ENCODE measurements at places on chromosomes 6 and 20.

- DNase-seq: peak; percentile 39
- no peak overlapping the region for H3K27ac ChIP-seq
- H3K4me1 ChIP-seq: no peaks in the 10 kb centered on the region
- no peak overlapping the region for H3K4me3 ChIP-seq
- H3K27me3 ChIP-seq: no peaks in the 10 kb centered on the region
- H3K36me3 ChIP-seq: no peaks in the 10 kb centered on the region
Observed at GRCh38 chr20:15867899-15868298, 705.3 kb downstream of the KIF16B start.

DNA sequence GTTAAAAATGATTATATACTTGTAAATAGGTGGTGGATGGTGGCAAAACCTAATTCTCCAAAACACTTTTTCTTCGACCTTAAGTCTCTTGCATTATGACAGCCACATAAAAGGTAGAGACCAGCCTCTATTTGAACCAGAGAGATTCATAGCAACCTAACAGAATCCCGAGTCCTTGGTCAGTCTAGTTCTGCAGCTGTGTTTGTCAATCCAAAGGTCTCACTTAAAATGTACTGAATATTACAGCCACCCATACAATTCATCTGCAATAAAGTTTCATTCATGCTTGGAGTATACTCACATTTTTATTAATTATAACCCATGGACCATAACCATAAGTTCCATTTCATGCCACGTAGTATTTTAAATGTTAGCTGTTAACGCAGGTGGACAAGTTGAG, 87.2 kb downstream of the EPM2A start:
- H3K4me3 ChIP-seq: no peak overlapping the region
- no peaks in the 10 kb centered on the region for H3K36me3 ChIP-seq
- no peak for DNase-seq
- no peaks in the 10 kb centered on the region for H3K27me3 ChIP-seq

- DNase-seq: no peak
- H3K4me3 ChIP-seq: no peak overlapping the region
- no peaks in the 10 kb centered on the region for H3K27me3 ChIP-seq
- H3K36me3 ChIP-seq: no peaks in the 10 kb centered on the region
- H3K27ac ChIP-seq: no peak overlapping the region
Observed at GRCh38 chr20:33192912-33193501, 24.1 kb upstream of the BPIFA3 start.

- H3K27me3 ChIP-seq: no peaks in the 10 kb centered on the region
- no peak overlapping the region for H3K4me3 ChIP-seq
- peaks cover 2% of the 10 kb centered on the region for H3K4me1 ChIP-seq
- no peak overlapping the region for H3K27ac ChIP-seq
- H3K36me3 ChIP-seq: no peaks in the 10 kb centered on the region
Observed at GRCh38 chr20:59183751-59184150, 20.1 kb downstream of the ZNF831 start.

DNA sequence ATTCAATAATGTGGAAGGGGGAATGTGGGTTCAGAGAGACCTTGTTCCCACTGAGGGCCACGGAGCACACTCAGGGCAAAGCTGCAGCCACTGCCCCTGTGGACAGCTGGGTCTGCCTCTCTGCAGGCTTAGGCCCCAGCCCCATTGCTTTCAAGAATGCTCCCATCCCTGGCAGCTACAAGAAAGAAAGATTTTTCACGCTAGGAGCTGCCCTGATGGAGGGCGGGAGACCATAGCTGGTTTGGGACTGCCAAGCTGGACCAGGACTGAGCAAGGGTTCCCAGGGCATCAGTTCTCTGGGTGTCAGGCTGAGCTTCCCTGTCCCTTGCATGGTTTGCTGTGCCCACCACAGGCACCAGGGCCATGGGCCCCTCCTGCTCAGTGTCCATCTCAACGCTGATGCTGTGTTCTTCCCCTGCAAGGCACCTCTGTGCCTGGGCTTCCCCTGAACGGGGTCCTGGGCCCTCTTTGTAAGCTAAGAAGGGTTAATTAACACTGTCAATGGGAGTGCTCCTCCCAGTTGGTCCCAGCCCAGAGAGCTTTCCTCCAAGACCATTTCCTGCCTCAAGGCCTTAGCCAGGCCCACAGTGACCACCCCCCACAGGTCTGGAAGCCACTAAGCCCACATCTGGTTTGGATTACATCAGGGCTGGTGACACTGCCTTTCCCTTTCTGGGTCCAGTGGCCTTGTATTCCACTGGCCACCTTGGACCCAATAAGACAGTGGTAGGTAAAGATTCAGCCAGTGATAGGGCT, 8.4 kb downstream of the FOXS1 start:
- no peaks in the 10 kb centered on the region for H3K36me3 ChIP-seq
- no peaks in the 10 kb centered on the region for H3K27me3 ChIP-seq
- H3K27ac ChIP-seq: no peak overlapping the region
- peaks cover 15% of the 10 kb centered on the region for H3K4me1 ChIP-seq
- DNase-seq: peak; percentile 63

- H3K4me1 ChIP-seq: no peaks in the 10 kb centered on the region
- no peaks in the 10 kb centered on the region for H3K27me3 ChIP-seq
- H3K36me3 ChIP-seq: no peaks in the 10 kb centered on the region
Observed at GRCh38 chr6:51960419-51960818, 127.0 kb downstream of the PKHD1 start.

DNA sequence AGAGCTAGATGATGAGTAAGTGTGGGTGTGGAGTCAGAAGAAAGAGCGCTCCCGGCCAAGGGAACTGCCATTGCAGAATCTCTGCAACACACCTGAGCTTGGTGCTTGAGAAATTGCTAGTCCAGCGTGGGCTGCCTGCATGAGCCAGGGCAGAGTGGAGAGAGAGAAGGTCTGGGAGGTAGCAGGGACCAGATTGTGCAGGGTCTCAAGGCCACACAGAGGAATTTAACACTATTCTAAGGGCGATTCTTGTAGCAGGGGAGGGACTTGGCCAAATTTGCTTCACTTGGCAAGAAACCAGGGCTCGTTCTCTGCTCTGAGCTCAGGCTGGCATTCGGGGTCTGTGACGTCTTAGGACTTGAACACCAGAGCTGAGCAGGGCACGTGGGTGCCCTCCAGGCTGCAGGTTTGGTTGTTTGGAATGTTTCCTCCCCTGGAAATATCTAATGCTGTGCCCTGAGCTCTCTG, 53.5 kb downstream of the BCAS4 start:
- no peaks in the 10 kb centered on the region for H3K27me3 ChIP-seq
- no peaks in the 10 kb centered on the region for H3K36me3 ChIP-seq
- H3K27ac ChIP-seq: no peak overlapping the region

DNA sequence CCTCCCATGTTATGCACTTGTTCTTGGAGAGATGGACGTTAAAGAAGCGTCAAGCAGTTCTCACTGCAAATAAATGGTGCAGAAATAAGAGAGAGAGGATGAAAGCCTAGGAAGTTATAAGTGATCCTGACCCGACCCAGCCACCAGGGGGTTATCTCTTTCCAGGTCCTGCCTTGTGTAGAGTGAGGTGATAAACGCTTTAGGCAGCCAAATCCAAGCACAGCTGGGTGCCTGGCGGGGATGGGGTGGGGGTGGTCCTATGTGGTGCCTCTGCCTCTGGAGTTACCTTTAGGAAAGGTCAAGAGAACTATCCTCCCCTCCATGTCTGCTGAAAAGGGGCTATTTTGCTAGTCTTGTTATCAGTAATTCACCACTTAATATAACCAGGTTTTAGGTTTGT, 9.2 kb upstream of the TFAP2A start:
- H3K4me3 ChIP-seq: no peak overlapping the region
- no peak overlapping the region for H3K27ac ChIP-seq
- H3K27me3 ChIP-seq: peaks cover 44% of the 10 kb centered on the region
- peak; percentile 78 for DNase-seq
- no peaks in the 10 kb centered on the region for H3K36me3 ChIP-seq

DNA sequence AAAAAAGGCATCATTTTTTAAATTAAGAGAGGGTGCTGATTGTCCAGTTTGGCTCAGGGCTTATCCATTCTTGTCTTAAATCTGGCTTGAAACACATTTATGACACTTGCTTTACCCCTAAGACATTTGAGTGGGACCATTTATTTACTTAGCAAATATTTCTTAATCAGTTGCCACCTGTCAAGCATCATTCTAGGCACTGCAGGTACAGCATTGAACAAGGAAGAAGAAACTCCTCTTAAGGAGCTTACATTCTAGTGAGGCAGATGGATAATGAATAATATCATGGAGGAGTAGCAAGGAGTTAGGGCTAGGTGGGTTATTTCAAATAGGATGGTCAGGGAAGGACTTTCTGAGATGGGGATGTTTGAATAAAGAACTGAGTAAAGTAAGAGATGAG, 189.8 kb downstream of the UTRN start:
- no peaks in the 10 kb centered on the region for H3K27me3 ChIP-seq
- no peak overlapping the region for H3K4me3 ChIP-seq
- no peaks in the 10 kb centered on the region for H3K4me1 ChIP-seq
- H3K27ac ChIP-seq: no peak overlapping the region
- H3K36me3 ChIP-seq: no peaks in the 10 kb centered on the region

DNA sequence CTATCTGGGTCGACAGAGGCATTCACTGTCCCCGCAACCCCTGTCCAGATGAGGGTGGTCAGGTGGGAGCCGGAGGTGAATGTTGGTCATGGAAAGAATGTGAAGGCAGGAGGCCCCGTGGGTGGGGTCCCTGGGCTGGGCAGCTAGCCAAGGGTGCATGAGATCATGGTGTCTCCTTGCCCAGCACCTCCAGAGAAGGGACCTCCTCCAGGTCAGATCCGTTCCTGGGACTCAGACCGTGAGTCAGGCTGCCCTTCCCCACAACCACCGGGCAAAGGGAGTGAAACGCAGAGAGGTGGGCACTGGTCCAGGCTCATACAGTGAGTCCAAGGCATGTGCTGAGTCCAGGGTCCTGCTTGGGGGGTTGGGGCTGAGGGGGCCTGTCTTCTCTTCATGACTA, 3.5 kb downstream of the FOXS1 start:
- H3K27me3 ChIP-seq: no peaks in the 10 kb centered on the region
- H3K4me3 ChIP-seq: no peak overlapping the region
- H3K4me1 ChIP-seq: peaks cover 14% of the 10 kb centered on the region

DNA sequence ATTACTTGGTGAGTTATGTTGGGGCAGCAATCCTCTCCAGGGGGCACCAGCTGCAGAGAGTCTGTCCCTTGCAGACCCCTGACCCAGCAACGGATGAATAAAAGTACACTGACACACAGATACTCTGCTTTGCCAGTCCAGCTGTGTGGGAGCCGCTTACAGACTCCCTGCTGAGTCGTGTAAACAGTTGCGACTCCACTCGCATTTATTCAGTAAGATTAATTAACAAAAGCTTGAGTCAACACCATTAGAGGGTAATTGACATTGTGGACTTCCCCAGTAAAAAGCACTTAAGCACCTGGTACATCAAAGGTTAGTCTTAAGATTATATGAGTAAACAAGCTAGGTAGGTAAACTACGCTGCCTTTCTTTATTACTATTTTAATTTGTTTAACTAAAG, 92.0 kb upstream of the TMEM181 start:
- DNase-seq: peak; percentile 31
- no peak overlapping the region for H3K27ac ChIP-seq
- H3K4me3 ChIP-seq: no peak overlapping the region
- no peaks in the 10 kb centered on the region for H3K27me3 ChIP-seq
- H3K36me3 ChIP-seq: no peaks in the 10 kb centered on the region

- no peak for DNase-seq
- H3K27me3 ChIP-seq: no peaks in the 10 kb centered on the region
- no peak overlapping the region for H3K27ac ChIP-seq
Observed at GRCh38 chr20:24459733-24460132, 9.7 kb upstream of the SYNDIG1 start.

- no peak for DNase-seq
- H3K4me3 ChIP-seq: no peak overlapping the region
- no peaks in the 10 kb centered on the region for H3K36me3 ChIP-seq
- H3K4me1 ChIP-seq: peaks cover 15% of the 10 kb centered on the region
- no peak overlapping the region for H3K27ac ChIP-seq
Observed at GRCh38 chr6:144332177-144332576, 47.0 kb downstream of the UTRN start.

DNA sequence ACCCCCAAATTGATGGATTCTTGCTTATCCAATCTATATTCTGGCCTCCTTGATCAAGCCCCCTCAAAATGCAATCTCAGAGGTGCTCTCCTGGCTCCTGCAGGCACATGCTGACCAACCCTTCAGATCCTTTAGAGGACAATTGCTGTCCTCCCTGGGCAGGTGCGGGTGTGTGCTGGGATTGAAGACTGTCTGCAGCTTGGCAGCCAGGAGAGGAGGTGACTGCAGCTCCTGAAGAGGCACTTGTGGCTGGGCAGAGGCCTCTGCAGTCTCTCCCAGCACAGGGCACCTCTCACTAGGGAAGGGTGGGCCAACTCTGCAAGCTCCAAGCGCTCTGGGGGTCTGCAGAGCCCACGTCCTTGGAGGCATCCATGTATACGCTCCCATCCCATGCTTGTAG, 28.5 kb downstream of the SUMO4 start:
- H3K4me3 ChIP-seq: no peak overlapping the region
- H3K4me1 ChIP-seq: no peaks in the 10 kb centered on the region
- no peak for DNase-seq
- no peaks in the 10 kb centered on the region for H3K36me3 ChIP-seq

DNA sequence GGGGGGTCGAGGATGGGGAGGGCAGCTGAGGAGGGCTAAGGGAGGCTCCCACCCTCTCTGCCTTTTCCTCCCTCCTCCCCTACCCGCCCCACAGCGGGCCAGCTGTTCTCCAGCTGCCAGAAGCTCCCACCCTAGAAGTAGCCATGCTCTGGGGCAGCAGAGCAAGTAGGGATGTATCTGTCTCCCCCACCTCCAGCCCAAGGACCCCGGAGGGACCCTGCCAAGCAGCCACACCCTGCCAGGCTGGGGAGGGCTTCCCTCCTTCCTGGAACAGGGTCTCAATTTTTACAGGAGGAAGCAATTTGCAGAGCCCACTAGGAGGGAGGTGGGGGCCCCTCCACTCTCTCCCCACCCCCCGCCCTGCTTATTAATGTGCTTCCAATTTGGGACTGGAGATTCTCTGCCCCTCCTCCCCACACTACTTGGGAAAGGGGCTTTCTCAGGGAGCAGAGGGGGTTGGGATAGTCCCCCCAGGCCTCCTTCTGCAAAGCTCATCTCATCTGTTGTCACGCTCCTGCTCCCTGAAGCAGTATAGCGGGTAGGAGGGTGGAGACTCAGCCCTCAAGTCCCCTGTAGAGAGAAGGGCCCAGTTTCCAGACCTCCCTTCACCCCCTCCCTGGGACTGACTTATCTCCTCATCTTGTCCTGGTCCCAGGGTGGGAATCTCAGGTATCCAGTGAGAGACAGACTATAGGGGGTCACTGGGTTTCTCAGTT, 4.5 kb downstream of the TEAD3 start:
- H3K4me3 ChIP-seq: no peak overlapping the region
- no peaks in the 10 kb centered on the region for H3K27me3 ChIP-seq
- no peaks in the 10 kb centered on the region for H3K36me3 ChIP-seq

- H3K4me3 ChIP-seq: no peak overlapping the region
- H3K27me3 ChIP-seq: no peaks in the 10 kb centered on the region
- H3K4me1 ChIP-seq: no peaks in the 10 kb centered on the region
- H3K27ac ChIP-seq: no peak overlapping the region
Observed at GRCh38 chr6:109508166-109508860, 25.3 kb upstream of the ZBTB24 start.
